CD8-positive, alpha-beta T cell (primary cell): ENCODE measurements at places on chromosomes 1 and 21.

- DNase-seq, result no peak
Measured at GRCh38 chr1:198320759-198321158, 164.0 kb downstream of the NEK7 start.

DNA sequence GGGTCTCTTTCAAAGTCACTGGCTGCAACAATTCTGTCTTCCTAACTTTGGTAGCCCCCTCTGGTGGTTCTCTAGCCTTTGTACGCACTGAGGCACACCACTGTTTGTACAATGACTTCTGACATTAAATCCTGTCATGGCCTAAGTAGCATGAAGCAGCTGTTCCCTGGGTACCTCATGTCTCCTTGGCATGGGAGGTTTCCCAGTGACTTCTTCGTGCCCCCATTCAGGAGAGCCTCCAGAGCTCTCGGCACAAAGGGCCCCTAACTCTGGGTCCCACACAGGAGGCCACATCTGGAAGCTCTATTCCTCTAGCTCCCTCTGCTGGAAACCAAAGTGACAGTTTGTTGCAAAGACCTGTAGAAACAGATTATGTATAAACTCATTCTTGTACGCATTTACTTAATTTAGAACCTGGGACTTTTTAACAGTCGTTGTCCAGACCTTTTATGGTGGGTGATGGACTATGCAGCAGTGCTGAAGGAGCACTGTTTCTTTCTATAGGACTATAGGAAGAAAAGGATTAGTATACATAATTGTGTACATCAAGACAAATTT, 13.4 kb downstream of the SWT1 start:
- peak; percentile 23 for DNase-seq

GRCh38 chr1:231733672-231734071, 107.1 kb downstream of the DISC1 start:
- no peak for DNase-seq

- no peak for DNase-seq
Measured at GRCh38 chr1:19815801-19816736, 986 bp upstream of the RNF186 start.

GRCh38 chr1:196493881-196494280, 114.4 kb downstream of the KCNT2 start:
- DNase-seq, result no peak

GRCh38 chr1:1092894-1093609, 18.9 kb upstream of the RNF223 start:
- no peak for DNase-seq

GRCh38 chr1:63199706-63200335, 122.5 kb upstream of the FOXD3 start:
- DNase-seq, result no peak

DNA sequence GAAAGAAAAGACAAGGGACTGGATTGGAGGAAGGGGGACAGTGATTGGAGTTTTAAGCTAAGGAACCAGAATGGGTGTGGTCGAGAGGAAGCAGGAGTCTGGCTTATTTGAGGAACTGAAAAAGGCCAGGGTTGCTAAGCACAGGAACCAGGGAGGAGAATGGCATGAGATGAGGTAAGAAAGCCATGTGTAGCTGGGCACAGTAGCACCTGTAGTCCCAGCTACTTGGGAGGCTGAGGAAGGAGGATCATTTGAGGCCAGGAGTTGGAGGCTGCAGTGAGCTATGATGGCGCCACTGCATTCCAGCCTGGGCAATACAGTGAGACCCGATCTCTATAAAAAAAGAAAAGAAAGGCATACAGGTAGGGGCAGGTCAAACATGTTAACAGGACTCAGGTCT, 8.1 kb upstream of the KHDRBS1 start:
- no peak for DNase-seq
